Renal cortex interstitium (tissue), 15 donors: ENCODE measurements at places on chromosomes 4 and X.

GRCh38 chr4:182208526-182209050 lies 34.6 kb upstream of the TENM3 start:
- no peak for DNase-seq

DNA sequence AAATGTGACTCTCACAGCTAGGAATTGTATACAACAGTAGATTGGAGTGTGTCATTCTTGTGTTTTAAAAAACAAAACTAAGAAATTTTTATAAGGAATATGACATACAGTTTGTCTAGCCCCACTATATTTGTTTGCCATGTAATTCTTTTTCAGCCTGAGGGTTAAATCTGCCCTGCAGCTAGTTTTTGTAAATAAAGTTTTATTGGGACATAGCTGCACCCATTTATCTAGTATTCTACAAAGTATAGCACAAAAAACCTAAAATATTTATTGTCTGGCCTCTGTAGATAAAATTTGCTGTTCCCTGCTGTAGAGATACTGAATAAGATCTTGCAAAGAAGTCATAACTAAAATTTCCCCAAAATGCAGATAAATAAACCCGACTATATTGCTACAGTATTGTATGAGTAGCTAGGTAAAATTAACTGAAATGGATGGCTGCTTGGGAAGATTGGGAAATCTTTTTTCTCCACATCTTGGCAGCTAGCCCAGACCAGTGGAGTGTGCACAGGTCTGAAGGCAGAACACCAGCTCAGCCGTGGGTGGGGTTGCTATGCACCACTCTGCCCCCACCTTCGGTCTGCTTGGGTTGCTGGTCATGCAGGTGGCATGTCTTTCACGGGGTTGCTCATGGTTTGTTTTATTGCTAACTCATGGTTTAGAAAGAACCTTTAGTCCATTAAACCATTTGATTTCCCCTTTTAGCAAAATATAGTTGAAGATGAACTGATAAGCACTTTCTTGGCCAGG lies 127.9 kb downstream of the KLHL8 start:
- DNase-seq: peak; percentile 75

GRCh38 chr4:72761368-72762038 lies 192.5 kb upstream of the ADAMTS3 start:
- no peak for DNase-seq

DNA sequence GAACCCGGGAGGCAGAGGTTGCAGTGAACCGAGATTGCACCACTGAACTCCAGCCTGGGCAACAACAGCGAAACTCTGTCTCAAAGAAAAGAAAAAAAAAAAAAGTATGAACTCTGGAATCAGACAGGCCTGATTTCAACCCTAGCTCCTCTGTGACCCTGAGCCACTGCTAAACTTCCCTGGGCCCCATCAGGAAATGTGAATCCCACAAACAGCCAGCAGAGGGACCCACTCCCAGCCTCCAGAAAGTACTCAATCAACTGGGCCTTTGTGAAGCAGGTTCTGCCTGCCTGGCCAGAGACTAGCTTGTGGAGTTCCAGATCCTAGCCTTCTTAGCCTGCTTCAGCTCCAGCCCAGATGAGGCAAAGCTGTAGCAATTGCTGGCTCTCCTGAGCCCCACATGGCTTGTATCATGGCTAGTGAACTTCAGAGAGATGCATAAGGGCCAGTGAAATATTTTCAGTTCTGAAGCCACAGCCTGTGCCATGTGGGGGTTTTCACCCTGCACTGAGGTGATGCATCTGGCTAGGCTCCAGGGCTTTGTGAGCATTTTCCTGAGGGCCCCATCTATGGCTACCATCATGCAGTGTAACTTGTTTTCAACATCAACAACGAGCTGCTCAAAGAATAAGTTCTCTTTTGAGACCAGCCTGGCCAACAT lies 7.2 kb upstream of the IDS start:
- DNase-seq: no peak

DNA sequence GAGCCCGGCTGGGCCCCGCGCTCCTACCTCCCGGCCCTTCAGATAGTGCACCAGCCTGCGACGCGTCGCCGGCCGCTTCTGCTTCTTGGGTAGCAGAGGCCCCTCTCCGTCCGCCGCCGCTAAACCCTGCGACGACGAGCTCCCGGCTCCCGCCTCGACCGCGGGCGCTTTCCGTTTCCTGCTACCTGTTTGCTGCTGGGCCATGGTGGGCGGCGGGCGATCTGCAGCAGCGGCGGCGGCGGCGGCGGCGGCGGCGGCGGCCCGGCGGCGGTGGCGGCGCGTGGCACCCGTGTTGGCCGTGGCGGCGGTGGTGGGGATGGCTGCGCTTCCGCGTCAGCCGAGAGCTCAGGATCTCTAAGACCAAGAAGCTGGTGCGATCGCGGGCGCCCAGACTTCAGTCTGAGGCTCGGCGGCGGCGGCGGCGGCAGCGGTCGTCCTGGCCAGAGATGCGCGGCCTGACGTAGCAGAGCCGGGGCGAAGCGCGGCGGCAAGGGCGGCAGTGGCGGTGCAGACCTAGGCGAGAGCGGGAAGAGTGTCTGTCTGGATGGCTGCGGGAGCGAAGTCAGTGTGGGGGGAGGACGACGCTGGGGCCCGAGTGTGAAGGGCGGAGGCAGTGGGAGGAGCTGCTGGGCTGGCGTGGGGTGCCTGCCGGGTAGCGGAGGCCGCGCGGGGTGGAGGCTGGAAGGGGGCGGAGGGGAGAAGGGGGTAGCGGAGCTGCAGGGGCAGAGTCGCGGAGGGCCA lies at the start of gene DCAF12L2:
TSS of gene DCAF12L2 (minus strand) at position 569 of the 741 bp plus-strand sequence. CDS start at position 204, 365 bp downstream.
- no peak for DNase-seq

GRCh38 chr4:10183462-10183861 lies 66.9 kb upstream of the WDR1 start:
- DNase-seq: no peak
